ENCODE measurements at places on chromosomes 2 and 18.

DNA sequence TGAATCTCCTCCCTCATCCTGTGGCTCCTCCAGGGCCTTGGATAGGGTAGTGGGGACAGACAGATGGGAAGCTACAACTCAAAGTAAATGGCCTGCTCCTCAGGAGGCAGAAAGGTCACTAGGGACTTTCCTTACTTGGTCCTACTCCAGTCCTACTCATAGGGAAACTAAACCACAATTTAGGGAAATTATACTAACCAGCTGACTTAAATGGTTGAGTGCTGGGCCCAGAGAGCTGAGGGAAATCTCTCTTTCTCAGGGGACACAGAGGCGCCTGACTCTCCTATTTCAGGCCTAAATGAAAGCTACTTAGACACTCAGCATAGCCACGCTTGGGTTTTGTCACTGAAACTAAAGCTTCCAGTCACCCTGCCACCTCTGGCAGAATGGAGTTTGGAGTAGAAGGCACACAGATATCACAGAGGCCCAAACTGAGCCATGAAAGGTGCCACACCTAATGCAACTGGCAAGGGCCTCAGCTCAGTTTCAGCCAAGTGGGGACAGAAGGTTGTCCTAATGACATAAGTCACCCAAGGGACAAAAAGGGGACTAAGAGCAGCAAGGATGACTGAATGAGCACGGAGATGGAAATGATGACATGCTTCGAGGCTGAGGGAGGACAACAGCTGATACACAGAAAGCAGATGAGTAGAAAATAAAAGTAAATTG is 24.0 kb downstream of the CERKL start:
- DNase-seq = no peak

GRCh38 chr2:16654833-16655444 is 10.7 kb downstream of the CYRIA start:
- DNase-seq = no peak

DNA sequence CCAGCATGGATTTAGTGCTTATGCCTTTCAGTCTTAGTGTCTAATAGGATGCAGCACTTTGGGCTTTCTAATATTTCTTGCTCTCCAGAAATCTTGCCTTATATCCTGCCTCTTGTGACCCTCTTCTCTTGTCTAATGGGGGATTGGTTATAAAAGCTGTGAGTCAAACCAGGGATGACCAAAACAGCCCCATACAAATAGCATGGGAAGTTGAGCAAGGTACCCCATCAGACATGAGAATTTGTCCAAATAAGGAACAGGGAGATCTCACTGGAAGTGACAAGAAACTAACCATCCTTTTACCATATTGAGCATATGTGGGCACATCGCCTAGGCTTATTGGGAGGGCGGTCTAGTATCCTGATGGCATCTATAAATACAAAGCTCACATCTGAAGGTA is 78.8 kb upstream of the BZW1 start:
- no peak for DNase-seq

DNA sequence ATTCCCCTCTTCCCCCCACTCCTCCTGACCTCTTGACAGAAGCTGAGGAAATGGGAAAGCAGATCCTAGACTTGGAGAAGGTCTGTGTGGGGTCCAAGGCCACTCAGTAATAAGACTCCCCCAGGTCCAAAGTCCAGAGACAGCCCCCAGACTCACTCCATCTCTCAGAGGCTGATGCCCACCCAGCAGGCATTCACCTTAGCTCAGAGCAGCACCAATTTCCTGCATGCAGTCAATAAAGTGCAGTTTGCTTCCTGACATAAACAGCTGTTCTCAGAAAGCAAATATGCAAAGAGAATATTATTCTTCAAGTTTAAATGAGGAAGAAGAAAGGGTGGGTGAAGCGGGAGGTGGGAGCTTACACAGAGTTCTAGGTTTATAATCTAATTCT is 84.1 kb upstream of the RTN4 start:
- no peak for DNase-seq

DNA sequence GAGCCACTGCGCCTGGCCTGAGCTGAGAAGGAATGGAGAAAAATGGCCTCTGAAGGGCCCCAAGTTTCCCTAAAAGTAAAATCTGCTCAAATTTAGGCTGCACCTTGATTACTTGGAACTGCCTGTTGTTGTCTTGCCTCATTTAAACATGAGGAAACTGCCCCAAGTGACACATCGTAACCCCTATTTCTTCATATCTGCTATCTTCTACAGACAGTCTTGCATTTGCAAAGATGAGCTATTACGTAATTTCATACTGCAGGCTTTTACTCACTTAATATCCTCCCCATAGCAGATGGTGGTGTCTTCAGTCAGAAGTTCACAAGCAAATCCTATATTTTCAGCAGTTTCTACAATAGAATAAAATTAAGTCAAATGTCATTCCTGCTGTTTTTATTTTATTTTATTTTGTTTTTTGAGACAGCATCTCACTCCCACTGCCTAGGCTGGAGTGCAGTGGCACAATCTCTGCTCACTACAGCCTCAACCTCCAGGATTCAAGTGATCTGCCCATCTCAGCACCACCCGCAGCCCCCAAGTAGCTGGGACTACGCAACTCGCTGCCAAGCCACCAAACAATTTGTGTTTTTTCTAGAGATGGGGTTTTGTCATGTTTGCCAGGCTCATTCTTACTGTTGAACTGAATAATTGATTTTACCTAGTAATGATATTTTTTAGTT is 45.3 kb upstream of the NARS1 start:
- no peak for DNase-seq

GRCh38 chr2:56357655-56358295 is 174.0 kb downstream of the CCDC85A start:
- peak; percentile 20 for DNase-seq

DNA sequence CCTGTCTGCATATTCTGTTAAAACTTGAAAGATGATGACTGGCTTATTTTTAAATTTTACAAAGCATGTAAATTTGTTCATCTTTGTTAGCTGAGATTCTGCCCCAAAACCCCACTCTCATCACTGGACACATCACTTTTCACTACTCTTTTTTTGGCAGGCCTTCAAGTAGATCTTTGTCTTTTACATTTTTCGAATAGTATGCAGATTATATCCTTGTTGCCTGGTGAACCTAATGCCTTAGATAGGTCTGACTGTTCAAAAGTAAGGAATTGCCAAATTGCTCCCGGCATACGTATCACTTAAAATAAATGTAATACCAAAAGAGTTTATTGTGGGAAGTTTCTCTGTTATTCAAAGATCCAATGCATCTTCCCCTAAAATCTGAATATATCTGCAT is 303.3 kb downstream of the XIRP2 start:
- DNase-seq = no peak

GRCh38 chr2:37985333-37985732 is 60.2 kb downstream of the RMDN2 start:
- no peak for DNase-seq

DNA sequence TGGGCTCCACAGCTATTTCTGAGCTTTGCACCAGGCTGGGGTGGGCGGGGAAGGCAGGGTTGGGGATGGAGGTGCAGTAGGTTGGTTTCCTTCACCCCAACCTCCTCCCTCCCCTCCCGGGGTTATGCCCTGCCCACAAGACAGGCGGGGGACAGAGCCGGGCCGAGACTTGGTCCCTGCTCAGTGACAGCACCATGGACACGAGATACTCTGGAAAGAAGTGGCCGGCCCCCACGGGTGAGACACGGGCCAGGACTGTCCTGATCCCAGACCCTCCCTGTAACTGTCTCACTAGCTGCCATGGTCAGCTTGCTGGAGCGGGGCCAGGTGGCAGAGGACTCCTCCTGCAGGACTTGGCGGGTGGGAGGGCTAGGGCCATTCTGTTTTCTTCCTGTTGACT is 59.7 kb downstream of the DYSF start:
- no peak for DNase-seq

DNA sequence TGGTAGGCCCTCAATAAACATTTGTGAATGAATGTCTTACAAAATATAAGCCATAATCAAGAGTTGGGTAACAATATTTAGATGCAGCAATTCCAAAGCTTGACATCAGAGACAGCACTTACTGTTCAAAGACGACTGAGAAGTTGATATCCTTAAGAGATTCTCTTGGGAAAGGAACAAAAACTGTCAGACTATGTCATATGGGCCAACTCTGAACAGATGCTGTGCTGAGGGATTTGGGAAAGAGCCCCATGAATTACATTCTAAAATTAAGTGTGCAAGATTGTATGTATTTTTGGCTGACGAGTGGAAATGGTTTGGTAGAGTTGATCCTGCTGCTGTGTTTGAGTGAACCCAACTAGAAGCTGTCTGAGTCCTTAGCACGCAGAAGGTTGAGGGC is 250.7 kb upstream of the LINC00305 start:
- no peak for DNase-seq

DNA sequence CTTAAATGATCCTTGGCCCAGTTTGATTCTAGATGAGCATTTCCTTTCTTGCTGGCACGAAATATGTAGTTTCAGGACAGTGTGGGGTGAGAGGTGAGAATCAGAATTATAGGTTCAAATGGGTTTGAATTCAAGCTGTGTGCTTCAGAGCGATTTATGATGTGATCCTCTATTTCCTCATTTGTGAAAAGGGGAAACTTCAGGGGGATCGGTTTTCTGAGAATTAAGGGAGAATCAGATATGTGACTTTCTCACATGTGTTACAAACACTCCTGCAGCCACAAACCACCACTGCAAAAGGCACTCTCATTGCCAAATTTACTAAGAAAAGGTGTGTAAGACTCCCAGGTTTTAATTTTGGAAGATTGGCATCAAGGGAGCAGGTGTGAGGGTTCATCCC is 24.4 kb downstream of the HK2 start:
- no peak for DNase-seq

- no peak for DNase-seq
These were observed 6.4 kb upstream of the GEMIN6 start for GRCh38 chr2:38771632-38772031.
